ENCODE measurements at places on chromosomes 3 and 15.
A peak's percentile ranks its signal among the peaks of the same experiment; 100 is the strongest.

GRCh38 chr3:65814845-65815578 lies 223.7 kb downstream of the MAGI1 start:
- no peaks in the 10 kb centered on the region for H3K4me1 ChIP-seq
- DNase-seq = no peak
- H3K27me3 ChIP-seq = no peaks in the 10 kb centered on the region
- no peak overlapping the region for H3K4me3 ChIP-seq
- no peak overlapping the region for H3K27ac ChIP-seq

DNA sequence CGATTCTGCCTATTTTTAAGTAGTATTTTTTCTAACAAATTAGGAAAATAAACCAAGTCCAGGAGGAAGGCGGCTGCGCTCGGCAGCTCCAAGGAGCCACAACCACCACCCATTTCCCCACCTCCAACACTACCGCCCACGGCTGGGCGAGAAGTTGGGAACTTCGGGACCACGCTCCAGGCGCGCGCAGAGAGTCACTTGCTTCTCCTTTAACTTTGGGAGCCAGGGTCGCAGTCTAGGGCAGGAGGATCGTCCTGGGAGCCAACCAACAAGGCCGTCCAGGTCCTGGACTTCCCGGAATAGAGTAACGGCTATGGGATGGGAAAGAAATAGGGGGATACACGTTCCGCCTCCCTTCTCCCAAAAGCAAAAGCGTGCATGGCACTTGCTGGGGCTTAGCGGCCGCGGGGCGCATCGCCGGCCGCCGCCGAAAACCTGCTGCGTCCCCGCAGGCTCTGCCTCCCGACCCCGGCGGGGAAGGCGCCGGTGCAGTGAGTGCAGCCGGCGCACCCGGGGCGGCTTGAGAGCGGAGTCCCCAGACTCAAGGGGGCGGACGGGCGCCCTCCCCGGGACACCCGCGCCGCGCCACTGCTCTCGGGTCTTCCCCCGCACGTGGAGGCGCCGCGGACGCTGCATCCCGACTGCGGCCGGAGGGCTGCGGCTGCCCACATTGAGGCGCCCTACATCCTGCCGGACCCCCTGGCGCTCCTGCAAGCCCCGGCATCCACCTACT lies 699 bp downstream of the MEGF11 start:
- H3K4me1 ChIP-seq = peaks cover 19% of the 10 kb centered on the region
- no peak overlapping the region for H3K27ac ChIP-seq
- peaks cover 70% of the 10 kb centered on the region for H3K27me3 ChIP-seq
- DNase-seq = peak; percentile 27

GRCh38 chr3:102512734-102513504 lies 78.1 kb downstream of the ZPLD1 start:
- peaks cover 4% of the 10 kb centered on the region for H3K27me3 ChIP-seq
- H3K4me3 ChIP-seq = no peak overlapping the region
- H3K4me1 ChIP-seq = no peaks in the 10 kb centered on the region
- no peaks in the 10 kb centered on the region for H3K36me3 ChIP-seq

GRCh38 chr3:188649521-188649920 lies 495.6 kb downstream of the LPP start:
- no peaks in the 10 kb centered on the region for H3K27me3 ChIP-seq
- no peak overlapping the region for H3K27ac ChIP-seq
- peaks cover 2% of the 10 kb centered on the region for H3K4me1 ChIP-seq
- H3K4me3 ChIP-seq = no peak overlapping the region
- no peak for DNase-seq

DNA sequence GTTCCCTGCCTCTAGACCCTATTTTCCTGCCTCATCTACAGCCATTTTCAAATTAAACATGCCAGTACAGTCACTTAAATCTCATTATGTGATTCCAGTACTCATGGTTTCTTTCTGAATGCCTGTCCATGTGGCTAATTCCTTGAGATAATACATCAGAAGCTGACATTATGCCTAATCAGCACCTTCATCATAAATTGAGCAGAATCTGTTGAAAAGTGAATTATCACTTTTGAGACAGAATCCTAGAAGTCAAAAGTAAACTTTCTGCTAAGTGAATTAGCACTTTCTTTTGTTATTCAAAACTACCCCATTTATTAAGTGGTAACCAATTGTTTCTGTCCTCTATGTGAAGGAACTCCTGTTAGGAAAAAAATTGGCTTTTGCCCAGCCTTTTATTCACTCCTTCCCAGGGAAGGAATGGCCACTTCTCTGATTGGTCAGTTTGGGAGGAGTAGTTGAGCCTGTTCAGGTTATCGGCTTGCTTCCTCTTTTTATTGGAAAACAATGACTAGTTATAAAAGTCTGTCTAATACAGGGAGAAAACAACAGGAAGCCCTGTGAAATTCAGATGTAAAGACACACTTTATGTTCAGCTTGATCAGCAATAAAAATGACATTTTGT lies 40.5 kb downstream of the OSTN start:
- no peak for DNase-seq
- H3K27me3 ChIP-seq = no peaks in the 10 kb centered on the region
- no peaks in the 10 kb centered on the region for H3K36me3 ChIP-seq
- no peak overlapping the region for H3K4me3 ChIP-seq
- H3K27ac ChIP-seq = no peak overlapping the region
- H3K4me1 ChIP-seq = no peaks in the 10 kb centered on the region

DNA sequence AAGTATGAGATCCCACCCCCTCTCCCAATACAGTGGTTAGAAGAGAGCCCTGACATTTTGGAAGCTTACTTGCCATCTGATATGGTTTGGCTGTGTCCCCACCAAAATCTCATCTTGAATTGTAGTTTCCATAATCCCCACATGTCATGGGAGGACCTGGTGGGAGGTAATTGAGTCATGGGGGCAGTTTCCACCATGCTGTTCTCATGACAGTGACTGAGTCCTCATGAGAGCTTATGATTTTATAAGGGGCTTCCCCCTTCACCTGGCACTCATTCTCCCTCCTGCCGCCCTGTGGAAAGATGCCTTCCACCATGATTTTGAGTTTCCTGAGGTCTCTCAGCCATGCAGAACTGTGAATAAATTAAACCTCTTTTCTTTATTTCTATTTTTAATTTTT lies 28.8 kb upstream of the HES1 start:
- H3K27me3 ChIP-seq = peaks cover 30% of the 10 kb centered on the region
- DNase-seq = peak; percentile 47
- no peaks in the 10 kb centered on the region for H3K36me3 ChIP-seq
- peak overlapping the region; percentile 53 for H3K27ac ChIP-seq
- H3K4me1 ChIP-seq = peaks cover 41% of the 10 kb centered on the region

DNA sequence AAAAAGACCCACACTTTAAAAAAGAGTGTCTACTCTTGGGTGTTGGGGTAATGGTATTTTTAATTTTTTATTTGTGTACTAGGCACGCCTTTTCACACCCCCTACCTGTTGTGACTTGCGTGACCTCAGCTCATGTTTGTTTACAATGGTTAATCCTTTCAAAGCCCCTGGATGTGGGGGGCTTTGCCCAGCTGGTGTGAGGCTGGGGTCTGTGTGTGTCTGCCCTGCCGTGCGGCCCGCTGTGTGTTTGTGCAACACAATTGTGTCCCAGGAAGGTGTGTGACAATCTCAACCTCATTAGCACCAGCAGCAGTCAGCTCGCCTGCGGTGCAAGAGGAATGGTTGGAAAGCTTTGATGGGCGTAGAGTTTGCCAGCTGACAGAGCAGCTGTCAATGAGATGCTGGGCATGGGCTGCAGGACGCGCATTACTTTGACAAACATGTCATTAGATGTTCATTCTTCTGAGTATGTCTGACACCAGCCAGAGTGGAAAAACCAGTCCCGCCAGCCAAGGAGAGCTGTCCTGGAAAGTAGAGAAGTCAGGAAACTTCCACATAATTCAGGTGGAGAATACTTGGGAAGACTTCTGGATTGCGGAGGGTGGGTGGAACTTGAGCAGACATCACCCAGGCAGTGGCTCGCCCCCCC lies 9.6 kb downstream of the LRRK1 start:
- H3K27ac ChIP-seq = no peak overlapping the region
- DNase-seq = no peak
- H3K36me3 ChIP-seq = no peaks in the 10 kb centered on the region
- peaks cover 7% of the 10 kb centered on the region for H3K4me1 ChIP-seq
- peaks cover 13% of the 10 kb centered on the region for H3K27me3 ChIP-seq

GRCh38 chr3:50972029-50972428 lies 297.3 kb downstream of the DOCK3 start:
- no peak for DNase-seq
- H3K4me3 ChIP-seq = no peak overlapping the region
- no peaks in the 10 kb centered on the region for H3K27me3 ChIP-seq
- H3K36me3 ChIP-seq = no peaks in the 10 kb centered on the region

DNA sequence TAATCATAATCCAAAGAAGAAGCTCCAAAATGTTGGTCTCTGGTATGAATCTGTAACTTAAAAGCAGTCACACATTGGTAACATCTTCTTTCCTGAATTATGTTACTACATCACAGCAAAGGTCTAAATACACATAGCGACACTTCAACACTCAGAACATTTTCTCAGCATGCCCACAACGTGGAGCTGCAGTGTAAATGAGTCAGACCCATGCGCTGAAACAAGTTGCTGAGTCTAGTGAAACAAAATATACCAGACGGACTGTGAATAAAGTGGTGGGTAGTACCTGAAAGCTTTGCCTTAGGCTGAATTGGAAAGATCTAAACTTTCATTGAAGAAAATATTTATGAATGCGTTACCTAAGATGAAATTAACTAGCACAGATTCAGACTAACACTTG lies 33.2 kb upstream of the GOLGA8B start:
- peaks cover 16% of the 10 kb centered on the region for H3K27me3 ChIP-seq
- no peak overlapping the region for H3K27ac ChIP-seq
- H3K4me3 ChIP-seq = no peak overlapping the region
- H3K36me3 ChIP-seq = no peaks in the 10 kb centered on the region
- no peak for DNase-seq

DNA sequence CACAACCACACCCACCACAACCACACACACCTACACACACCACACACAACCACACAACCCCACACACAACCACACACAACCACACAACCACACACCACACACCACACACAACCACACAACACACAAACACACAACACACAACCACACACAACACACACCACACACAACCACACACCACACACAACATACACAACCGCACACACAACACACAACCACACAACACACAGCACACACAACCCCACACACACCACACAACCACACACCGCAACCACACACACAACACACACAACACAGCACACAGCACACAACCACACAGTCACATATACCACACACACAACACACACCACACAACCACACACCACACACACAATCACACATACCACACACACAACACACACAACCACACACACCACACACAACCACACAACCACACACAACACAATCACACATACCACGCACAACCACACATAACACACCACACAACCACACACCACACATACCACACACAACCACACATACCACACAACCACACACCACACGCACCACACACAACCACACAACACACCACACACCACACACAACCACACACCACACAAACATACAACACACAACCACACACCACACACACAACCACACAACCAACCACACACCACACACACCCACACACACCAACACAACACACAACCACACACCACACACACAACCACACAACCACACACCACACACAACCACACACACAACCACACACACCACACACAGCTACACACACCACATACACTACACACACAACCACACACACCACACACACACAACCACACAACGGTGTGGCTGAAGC lies 23.7 kb downstream of the CPN2 start:
- no peak overlapping the region for H3K4me3 ChIP-seq
- H3K4me1 ChIP-seq = peaks cover 6% of the 10 kb centered on the region
- peaks cover 24% of the 10 kb centered on the region for H3K27me3 ChIP-seq
- DNase-seq = no peak
- H3K36me3 ChIP-seq = peaks cover 2% of the 10 kb centered on the region

DNA sequence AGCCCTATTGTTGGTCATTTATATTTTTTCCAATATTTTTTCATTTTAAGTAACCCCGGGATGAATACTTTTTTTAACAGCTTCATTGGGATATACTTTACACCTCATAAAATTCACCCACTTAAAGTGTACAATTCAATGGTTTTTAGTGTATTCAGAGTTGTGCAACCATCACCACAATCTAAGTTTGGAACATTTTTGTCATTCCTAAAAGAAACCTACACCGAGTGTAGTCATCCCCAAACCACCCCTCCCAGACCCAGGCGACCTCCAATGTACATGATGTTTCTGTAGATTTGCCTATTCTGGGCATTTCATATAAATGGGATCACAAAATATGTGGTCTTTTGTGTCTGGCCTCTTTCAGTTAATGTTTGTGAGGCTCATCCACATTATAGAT lies 118.3 kb upstream of the FRMD4B start:
- H3K36me3 ChIP-seq = no peaks in the 10 kb centered on the region
- no peak overlapping the region for H3K27ac ChIP-seq
- no peaks in the 10 kb centered on the region for H3K4me1 ChIP-seq
- DNase-seq = no peak
- H3K4me3 ChIP-seq = no peak overlapping the region

GRCh38 chr3:41202834-41203345 lies 3.6 kb downstream of the CTNNB1 start:
- H3K36me3 ChIP-seq = peaks cover 11% of the 10 kb centered on the region
- no peaks in the 10 kb centered on the region for H3K27me3 ChIP-seq
- no peak overlapping the region for H3K27ac ChIP-seq

DNA sequence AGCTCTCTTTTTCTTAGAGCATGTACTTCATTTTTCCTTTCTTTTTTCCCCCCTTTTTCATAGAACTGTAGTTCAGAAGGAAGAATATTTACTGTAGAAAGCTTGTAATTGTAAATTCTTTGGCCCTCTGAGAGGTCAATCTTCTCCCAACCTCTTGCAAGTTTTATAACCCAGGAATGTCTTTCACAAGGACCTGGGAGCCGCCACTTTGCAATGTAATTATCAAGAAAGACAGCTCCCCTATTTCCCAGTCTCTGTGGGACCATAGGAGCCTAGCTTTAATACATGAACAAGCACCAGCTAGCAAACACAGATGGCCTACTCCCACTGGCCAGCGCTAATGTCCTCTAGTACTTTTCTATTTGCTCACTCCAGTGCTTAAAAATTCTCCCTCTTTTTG lies 51.4 kb downstream of the NFKBIZ start:
- peaks cover 22% of the 10 kb centered on the region for H3K4me1 ChIP-seq
- no peak for DNase-seq
- no peaks in the 10 kb centered on the region for H3K36me3 ChIP-seq
- H3K27me3 ChIP-seq = no peaks in the 10 kb centered on the region
- H3K27ac ChIP-seq = no peak overlapping the region

GRCh38 chr15:92391640-92392039 lies 2.0 kb upstream of the ST8SIA2 start:
- H3K36me3 ChIP-seq = no peaks in the 10 kb centered on the region
- H3K27me3 ChIP-seq = peaks cover 56% of the 10 kb centered on the region
- no peaks in the 10 kb centered on the region for H3K4me1 ChIP-seq
- H3K27ac ChIP-seq = no peak overlapping the region
- no peak for DNase-seq
